Hypothalamus (tissue), 51 donors: ENCODE measurements at places on chromosomes 1 and 21.

DNA sequence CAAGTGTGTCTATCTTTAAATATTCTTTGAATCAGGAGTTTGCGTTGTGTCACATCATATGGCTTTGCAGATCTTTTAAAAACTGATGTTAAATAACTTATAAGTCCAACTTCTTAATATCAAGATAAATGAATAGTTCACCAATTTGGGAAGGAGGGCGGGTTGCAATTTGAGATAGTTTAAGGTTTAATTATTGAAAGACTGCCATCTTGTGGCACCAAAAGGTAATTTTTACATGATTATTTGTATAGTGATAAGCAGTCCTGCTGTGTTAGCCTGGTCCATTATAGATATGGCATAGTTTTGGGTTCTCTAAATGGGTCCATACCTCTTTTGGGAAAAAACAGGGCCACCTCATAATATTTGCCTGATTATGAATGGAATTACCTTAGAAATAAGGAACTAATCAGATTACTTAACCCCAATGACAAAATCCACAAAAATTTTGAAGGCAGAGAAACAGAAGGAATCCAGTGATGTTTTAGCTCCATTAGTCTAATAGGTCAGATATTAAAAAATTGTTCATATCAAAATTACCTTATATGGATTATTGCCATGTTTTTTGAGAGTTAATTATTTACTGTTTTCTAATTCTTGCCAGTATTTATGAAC, 64.3 kb downstream of the PRKAA2 start:
- no peak for DNase-seq

GRCh38 chr1:181140891-181141290, 52.4 kb downstream of the IER5 start:
- no peak for DNase-seq

DNA sequence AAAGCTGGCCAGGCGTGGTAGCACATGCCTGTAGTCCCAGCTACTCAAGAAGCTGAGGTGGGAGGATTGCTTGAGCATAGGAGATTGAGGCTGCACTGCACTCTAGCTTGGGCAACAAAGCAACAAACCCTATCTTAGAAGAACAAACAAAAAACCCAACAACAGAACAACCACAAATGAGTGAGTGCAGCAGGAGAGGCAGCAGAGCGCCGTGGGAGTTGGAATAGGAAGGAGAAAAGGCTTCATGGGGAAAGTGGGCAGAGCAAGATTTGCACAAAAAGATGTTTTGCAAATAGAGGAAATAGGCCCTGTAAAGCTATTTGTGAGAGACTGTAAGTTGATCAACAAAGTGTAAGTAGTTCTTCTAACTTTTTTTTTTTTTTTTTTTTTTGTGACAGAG, 19.6 kb downstream of the SMAP2 start:
- DNase-seq, result no peak

DNA sequence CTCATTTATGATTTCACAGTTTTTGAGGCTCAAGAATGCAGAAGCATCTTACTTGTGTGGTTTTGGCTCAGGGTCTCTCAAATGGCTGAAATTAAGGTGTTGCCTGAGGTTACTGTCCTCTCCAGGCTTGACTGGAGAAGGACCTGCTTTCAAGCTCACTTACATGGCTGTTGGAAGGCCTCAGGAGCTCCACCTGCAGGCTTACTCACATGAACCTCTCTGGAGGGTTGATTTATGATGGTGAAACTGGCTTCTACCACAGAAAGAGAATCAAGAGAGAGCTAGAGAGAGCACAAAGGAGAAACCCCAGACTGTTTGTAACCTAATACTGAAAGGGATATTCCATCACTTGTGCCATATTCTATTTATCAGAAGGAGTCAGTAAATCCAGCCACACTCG, 6.2 kb upstream of the KCNK2 start:
- DNase-seq, result no peak

- no peak for DNase-seq
These were observed 13.2 kb upstream of the COL6A2 start for GRCh38 chr21:46084709-46085108.

GRCh38 chr1:5970610-5971273, 21.5 kb downstream of the NPHP4 start:
- no peak for DNase-seq

GRCh38 chr1:69982992-69983391, 222.4 kb downstream of the LRRC40 start:
- DNase-seq, result no peak

GRCh38 chr1:94025383-94026340, 95.3 kb downstream of the ABCA4 start:
- no peak for DNase-seq

DNA sequence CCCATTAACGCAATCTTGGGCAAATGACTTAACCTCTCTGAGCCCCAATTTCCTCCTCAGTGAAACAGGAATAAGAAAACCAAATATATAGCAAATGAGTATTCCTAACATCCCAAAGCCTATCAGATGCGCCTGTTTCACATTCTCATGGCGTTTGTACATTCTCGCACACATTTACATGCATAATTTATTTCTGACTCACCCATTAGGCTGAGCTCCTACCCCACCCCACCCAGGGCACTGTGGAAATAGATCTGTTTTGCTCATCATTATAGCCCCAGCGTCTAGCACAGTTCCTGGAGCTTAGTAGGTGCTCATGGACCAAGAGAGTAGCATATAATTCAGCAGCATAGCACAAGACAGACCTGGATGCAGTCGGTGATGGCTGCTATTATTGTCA, 146.1 kb upstream of the VANGL1 start:
- no peak for DNase-seq

DNA sequence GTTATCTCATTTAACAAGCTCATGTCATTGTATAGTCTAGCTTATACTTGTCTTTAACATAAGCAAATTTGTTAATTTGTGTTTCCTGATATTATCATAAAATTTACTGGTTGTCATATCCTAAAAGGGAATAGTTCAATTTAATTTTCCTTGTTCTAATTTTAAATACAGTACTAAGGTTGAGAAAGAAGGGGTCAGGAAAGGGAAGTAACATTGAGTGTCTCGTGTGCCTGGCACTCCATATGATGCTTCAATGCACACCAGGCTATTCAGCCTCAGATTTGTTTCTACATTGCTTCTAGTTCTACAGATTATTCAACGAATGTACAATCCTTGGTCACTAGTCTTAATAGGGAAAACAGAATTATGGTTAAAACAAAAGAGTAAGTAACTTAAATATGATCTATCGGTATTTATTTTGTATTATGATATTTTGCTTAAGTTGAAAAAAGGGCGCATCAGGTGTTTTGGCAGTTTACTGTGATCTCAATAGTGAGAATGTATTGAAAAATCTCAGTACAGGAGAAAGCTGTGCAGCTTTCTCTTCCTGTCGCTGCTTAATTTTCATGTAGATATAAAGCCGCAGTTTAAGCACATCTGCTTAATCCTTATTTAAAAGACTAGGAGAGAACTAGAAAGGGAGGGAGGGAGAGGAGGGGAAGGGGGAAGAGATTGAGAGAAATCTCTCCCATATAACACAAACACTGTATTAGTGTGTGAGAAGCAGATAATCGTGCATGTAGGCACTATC, 13.0 kb downstream of the PTPRC start:
- DNase-seq, result no peak

DNA sequence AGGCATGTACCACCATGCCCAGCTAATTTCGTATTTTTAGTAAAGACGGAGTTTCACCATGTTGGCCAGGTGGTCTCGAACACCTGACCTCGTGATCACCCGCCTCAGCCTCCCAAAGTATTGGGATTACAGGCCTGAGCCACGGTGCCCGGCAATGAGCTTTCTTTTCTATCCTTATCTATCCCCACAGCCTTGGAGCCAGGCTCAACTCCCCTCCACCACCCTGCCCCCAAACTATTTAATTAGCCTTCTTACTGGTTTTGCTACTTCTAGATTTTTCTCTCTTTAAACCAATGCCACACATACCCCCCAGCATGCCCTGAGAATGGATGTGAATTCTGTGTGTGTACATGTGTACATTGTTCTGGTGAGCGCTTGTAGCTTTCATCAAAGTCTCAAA, 5.7 kb upstream of the VANGL2 start:
- no peak for DNase-seq

- no peak for DNase-seq
These were observed 185.5 kb downstream of the RYR2 start for GRCh38 chr1:237227476-237227875.

DNA sequence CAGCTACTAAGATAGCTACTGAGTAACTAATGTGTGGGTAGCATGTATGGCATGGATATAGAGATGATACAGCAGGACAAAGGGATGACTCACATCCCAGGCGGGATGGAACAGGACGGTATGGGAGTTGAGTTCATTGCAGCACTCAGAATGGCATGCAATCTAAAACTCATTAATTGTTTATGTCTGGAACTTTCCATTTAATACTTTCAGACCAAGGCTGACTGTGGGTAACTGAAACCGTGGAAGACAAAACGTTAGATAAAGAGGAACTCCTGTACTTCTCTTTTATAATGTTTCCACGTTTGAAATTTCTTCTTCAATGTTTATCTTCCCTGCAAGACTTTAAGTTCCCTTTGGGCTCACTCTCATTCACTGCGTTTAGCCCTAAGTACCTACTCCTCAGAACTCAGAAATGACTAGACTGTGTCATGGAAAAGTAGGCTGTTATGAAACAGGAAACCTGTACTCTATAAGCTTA, 151.9 kb downstream of the MAGI3 start:
- DNase-seq, result no peak

DNA sequence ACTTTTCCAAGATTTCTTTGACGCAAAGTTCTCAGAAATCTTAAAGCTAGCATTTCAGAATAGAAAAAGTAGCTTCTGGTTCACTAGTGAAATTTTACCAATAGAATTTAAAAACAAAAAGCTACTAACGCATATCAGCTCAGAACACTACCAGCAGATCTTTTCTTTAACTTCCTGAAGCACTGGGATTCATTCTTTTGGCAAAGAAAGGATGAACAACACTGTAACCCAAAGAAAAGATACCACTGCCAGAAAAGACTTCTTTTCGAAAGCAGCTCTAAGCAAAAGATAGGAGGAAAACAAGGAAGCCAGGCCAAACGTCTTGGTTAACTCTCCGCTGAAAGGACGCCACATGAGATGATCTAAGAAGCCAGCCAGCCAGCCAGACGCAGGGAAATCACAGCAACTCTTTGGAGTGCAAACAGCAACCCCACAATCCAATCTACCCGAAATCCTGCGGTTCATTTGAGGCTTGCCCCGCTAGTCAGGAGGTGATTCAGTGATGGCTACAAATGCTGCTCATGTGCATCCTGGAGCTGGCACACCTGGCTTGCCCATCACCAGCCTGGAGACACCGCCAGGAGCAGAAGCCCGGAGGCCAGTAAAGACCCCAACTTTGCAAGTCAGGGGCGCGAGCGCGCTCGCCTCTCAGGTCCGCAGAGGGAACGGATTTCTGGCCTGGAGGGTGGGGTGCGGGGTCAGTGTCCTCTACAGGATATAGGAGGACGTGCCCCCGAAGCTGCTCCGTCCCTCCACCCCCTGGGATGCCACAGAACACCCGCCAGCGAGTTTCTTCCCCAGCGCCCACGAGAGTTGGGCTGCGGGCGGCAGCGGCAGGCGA, 812 bp downstream of the NBPF1 start:
- peak; percentile 78 for DNase-seq

- no peak for DNase-seq
These were observed 353.6 kb downstream of the BRINP3 start for GRCh38 chr1:190124068-190124467.

- peak; percentile 25 for DNase-seq
These were observed 785 bp downstream of the ZNF697 start for GRCh38 chr1:119647228-119647733.

- DNase-seq, result no peak
These were observed 365.3 kb downstream of the HHIPL2 start for GRCh38 chr1:222182641-222183040.

DNA sequence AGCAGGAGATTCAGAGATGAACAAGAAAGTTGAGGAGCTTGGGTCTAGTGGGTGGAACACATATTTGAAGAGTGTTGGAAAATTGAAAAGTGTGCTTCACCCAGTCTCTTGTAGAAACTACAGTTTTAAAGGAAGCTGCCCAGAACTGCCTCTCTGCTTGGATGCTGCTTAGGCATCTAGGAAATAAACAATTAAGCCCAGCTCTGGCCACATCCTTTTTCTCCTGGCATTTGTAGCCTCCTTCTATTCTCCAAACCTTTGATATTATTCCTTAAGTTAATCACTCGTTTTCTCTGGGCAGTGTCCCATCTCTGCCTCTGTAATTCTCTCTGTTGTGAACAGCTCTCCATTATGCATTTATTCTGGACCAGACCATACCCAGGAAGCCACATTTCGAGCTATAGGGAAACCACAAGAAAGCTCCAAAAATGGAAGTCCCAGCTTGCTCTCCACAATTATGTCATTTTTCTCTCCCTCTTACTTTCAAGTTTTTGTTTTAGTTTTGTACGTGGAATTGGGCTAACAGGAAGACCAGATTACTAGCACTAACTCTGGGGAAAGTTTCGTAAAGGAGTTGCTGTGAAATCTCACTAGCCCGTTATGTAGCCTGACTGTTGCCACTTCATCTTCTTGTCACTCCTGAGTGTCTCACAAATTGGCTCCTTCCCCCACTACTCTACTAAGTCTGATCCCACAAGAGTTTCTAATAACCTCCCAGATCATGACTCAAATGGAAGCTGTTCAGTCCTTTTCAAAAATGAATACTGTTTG, 102.2 kb downstream of the NTMT2 start:
- DNase-seq, result no peak

DNA sequence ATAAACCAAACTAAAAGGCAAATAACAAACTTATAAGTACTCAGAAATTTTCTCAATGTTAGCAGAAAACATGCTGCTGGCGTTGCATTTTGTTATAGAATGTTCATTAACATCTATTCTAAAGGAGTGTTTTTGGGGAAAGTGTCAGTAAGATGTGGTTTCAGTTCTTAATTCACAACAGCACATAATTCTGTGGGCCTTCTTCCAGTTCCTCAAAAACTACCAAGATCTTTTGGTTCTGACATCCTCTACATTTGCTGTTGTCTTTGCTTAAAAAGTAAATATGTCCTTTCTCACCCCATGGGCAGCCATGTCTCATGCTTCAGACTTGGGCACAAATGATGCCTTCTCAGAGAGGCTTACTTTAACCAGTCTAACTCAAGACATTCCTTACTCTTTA, 152.5 kb downstream of the CDC7 start:
- no peak for DNase-seq

- DNase-seq, result no peak
These were observed 105.6 kb upstream of the TMPRSS2 start for GRCh38 chr21:41613533-41613909.

GRCh38 chr1:235974616-235975015, 90.3 kb downstream of the NID1 start:
- no peak for DNase-seq

DNA sequence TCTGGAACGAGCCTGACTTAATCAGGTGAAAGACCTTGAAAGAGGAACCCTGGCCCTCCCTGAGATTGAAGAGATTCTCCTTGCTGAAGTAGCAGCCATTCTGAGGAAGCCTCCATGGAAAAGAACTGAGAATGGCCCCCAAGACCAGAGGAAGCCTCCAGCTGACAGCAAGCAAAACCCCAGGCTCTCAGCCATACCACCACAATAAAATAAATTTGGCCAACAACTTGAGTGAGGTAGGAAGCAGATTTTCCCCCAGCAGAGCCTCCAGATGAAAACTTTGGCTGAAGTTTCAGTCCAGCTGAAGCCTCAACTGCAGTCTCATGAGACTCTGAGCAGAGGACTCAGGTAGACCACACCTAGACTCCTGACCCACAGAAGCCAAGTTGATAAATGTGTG, 34.0 kb upstream of the SLAMF9 start:
- DNase-seq, result no peak
